ENCODE measurements at places on chromosomes 4 and X.

DNA sequence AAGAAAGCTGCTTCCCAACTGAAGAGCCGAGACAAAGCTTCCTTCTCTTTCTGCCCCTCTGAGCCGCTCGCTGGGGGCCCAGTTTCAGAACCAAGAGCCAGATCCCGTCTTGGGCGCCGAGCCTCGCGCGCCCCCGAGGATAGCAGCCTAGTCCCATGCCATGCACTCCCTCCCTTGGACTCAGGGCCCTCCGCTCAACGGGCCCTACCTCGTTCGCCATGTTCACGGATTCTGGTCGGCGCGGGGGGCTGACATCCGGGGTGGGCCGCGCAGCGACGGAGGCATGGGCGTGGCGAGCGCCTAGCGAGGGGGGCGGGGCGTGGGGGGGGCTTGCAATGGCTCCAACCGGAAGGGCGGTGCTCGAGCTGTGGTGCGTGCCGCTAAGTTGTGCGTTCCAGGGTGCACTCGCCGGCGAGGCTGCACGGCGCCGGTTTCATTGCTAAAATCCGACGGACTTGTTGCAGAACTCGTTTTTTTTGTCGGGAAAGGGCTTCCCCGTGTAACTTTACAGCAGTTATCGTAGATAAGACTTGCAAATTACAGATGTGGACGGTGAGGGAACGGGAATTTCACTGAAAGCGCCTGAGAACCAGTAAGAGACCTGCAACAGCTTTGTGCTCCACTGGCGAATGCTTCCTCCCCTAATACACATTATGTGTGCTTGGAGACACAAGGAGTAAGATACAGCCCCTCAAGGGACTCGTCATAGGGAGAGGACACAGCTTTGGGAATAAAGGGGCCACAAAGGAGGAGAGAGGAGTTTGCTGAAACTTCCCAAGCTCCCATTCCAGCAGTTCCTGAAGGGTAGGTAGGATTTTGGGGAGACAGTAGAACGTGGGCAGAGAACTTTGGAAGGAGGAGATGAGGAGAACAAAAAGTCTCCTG, at the start of gene ADH5:
Gene ADH5 (minus strand): TSS at position 308 of the 885 bp plus-strand sequence. CDS start 88 bp downstream, at position 220.
- peak; percentile 84 for DNase-seq

- DNase-seq, result no peak
These were observed 27.2 kb downstream of the PLS3 start for GRCh38 chrX:115588179-115588578.

DNA sequence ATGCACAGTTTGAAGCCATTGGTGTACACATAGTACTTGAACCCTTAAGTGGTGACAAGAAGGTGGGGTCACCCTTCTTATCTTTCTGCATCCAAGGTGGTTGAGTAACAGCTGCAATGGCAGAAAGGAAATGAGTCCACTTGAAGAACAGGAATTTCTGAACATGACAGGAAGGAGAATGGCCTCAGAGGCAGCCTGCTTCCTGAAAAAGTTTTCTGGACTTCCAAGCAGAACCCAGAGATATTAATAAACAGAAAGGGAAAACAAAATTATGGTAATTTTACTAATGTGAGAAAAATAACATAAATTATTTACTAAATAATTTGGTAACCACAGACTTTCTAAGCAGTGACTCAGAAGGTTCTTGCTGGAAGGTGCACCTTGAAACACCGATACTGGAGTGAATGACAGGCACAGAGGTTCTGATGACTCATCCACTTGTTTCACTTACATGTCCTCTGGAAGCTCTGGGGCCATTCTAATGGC, 119.9 kb upstream of the HS3ST1 start:
- peak; percentile 83 for DNase-seq

- DNase-seq, result no peak
These were observed 31.3 kb downstream of the IGFBP7 start for GRCh38 chr4:57078685-57079521.

DNA sequence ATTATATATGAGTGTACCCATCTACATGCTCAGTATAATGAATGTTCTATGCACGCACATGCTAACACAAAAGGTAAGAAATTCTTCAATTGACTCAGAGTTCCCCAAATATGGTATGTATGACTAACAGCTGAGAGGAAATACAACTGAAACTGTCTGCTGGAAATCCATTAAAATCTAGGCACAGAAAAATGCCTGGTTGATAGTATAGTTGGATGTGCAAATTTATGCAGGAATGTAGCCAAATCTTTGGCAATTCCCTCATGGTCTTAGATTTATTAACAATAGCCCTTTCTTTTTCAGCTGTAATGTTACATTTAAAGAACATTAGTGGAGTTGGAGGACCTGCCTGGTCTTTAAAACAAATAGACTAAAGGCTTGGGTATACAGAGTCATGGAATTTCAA, 5.5 kb downstream of the CAMK2D start:
- peak; percentile 77 for DNase-seq

DNA sequence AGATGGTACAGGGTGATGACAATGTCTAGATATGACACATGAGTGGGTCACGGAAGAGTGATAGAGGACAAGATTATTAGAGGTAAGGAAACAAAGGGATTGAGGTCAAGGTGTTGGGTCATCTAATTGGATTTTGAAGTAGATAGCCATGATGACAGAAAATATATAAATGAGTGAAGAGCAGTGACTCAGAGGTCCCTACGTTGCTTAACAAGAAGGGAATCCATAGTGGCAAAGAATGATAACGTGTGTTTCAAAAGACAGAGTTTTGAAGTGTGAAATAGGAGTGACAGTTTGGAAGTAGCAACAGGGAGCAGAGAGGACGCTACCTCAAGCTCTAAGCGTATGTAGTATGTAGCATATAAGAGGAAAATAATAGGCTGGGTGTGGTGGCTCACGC, 22.2 kb upstream of the CAMK2D start:
- DNase-seq, result no peak

GRCh38 chr4:122044501-122044900, 92.6 kb upstream of the TRPC3 start:
- peak; percentile 4 for DNase-seq

DNA sequence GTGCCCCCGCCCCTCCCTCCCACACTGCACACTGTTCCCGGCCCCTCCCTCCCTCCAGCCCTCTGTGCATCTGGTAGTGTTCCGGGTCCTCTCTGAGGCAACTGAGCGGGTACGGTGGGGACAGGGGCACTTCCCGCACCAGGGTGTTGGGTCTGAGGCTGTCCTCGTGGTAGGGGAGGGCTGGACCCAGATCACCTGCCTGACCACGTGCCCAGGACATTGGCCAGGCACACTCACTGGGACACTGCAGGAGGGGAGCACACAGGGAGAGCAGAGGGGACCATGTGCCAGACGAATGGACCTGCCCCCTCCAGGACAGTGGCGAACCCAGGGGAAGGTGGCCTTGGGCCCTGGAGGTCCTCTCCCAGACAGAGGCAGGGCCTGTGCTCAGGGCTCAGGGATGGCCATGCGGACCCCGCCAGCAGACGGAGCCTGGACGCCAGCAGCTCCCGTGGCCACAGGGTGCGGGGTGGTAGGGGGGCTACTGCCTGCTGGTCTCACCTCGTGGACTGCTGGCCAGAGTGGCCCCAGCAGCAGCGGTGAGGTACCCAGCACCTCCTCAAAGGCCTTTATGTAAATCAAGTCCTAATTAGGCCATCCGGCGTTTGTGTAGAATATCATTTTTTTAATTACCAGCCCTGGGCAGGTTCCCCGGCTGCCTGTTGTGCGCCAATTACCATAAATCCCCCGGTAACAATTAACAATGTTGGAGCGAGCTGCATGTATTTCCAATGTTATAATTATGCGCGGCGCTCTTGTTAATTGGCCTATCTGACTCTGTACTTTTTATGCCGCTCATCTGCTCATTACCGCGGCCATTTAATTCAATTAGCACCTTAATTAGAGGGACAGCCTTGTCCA, 106.9 kb downstream of the FAM53A start:
- no peak for DNase-seq

DNA sequence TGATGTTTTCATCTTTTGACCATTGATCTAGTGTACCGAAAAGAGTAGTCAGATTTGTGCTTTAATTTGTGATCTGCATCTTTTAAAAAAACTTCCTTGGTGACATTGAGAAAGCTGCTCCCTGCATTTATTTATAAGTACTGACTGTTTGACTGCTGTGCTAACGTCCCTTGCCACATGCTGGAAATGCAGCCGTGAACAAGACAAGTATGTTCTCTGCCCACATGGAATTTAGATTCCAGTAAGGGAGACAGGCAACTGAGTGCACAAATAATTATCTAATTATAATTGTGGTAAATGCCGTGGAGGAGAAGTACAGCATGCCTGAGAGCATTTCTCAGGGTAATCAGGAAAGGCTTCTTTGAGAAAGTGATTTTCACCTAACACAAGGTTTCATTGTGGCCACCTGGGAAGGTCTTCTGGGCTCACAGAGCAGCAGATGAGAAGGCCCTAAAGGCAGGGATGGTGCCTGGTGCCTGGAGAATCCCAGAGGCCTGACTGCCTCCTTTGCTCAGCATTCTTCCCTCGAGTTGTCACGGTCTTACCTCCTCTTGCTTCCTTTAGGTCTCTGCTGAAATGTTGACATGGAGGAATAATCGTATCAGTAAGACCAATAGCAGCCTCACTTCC, 55.8 kb downstream of the PTTG2 start:
- no peak for DNase-seq

DNA sequence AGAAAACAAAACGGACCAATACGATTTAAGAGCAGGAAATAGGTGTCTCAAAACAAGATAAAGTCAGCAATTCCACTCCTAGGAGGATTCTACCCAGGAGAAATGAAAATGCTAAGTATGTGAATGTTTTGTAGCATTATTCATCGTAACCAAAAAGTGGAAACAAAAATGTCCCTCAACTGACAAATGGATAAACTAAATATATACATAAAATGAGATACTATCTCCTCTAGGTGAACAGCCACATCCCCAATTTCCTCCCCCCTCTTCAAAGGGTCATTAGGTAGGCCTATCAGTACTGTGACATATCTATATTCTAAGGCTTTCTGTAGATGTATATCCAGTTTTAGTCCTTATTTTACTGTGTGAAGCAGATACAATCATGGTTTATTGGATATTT, 18.0 kb downstream of the DDX3X start:
- DNase-seq, result no peak

DNA sequence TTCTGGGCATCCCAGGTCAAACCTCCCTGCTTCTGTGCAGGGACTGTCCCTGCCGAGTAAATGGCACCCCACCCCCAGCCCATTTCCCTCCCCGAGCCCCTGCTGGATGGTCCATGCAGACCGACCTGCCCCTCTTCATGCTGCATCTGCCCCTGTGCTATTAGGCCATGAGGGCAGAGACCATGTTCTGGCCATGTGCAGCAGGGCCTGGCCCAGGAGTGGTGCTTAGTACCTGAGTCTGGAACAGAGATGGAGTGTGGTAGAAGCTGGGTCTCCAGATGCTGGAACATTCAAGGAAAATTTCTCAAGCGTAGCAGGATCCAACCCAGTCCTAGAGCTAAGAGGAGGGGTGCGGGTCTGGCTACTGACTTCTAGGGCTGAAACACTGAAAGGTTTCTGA, 15.3 kb upstream of the UBA1 start:
- DNase-seq, result no peak

- DNase-seq, result no peak
These were observed 146.3 kb upstream of the ATP6AP2 start for GRCh38 chrX:40434443-40434842.

- DNase-seq, result peak; percentile 52
These were observed 312.2 kb upstream of the DIAPH2 start for GRCh38 chrX:96372313-96373046.

DNA sequence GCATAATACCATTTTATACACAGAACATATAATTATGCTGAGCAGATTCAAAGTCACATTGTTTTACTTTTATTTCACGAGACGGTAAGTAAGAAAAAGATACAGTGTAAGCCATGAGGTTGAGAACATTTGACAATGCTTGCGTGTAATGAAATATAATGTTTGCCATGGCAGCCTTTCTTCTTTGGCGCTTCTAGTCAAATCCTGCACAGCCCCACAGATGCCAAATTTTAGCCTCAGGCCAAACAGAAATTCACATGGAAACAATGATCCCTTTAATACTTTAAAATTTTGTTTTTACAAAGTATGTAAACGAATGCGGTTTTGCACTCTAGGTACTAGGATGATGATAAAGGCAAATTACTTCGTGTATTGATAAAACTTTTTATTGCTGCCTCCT, 502.7 kb upstream of the SMIM31 start:
- DNase-seq, result no peak

GRCh38 chrX:46381630-46382029, 163.6 kb downstream of the ZNF674 start:
- peak; percentile 24 for DNase-seq

DNA sequence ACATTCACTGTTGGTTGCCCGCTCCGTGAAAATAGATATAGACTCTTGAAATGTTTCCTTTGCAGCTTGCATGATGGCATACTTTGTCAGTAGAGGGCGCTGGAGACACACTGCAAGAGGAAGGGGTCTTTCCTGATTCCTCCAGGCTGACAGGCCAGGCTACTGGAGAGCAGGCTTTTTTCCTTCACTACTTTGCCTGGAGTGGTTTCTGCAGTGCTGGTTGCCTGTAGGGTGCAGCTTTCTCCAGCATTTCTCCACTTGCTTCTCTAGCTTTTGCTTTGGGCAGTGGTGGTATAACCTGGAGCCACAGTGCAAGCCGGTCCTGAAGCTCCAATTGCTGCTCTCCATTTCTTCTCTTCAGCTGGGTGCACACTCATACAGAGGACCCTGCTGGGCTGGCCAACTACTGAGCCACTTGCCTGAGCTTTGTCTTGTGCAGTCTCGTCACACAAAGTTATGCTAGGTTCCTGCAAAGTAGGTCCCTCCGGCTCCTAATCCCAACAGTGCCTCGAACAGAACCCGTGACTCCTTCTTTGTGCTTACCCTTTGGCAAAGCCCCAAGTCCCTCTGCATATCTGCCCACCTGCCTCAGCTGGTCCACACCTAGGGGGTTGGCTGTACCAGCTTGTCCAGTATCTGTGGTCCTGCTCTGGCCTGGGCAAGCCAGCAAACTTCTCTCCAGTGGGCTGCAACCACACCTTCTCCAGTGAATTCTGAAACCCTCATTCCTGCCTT, 46.3 kb downstream of the RASSF6 start:
- peak; percentile 86 for DNase-seq

DNA sequence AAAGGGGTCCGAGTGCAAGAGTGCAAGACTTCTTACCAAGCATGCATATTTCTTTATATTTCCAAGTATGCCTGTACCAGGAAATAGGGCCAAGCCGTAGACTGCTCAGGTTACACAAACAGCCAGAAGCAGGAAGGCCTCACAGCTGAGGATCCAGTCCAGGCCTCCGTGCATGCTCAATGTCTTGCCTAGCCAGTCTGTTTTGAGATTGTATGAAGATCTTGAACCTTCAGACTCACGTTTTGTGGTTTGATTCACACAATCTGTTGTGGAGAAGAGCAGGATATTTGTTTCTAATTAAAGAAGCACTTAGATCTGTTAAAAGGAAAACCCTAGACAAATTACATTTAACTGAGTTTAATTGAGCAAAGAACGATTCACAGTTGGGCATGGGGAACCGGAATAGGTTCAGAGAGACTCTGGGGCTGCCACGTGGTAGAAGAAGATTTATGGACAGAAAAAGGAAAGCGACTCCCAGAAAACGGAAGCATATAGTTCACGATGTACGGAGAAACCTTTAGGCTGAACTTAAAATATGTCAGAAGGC, 1.2 kb downstream of the MGST2 start:
- peak; percentile 27 for DNase-seq

Measured in LHCN-M2 (cell line).